Activated T-helper 1 cell treated with anti-CD3 and anti-CD28 coated beads, Interleukin-12 subunit alpha, Interleukin-12 subunit beta, Interleukin-2, Interleukin-4 antibody, amounts not matched to agents 30 ng/mL and 10 ng/mL and 1 ng/mL, durations not matched to agents 14 hours and 24 hours and 36 hours (primary cell): ENCODE measurements at places on chromosomes 4 and X.
A peak's percentile ranks its signal among the peaks of the same experiment; 100 is the strongest.

GRCh38 chrX:37796310-37796709, 16.5 kb downstream of the CYBB start:
- no peaks in the 10 kb centered on the region for H3K27me3 ChIP-seq
- H3K36me3 ChIP-seq = no peaks in the 10 kb centered on the region
- DNase-seq = no peak

DNA sequence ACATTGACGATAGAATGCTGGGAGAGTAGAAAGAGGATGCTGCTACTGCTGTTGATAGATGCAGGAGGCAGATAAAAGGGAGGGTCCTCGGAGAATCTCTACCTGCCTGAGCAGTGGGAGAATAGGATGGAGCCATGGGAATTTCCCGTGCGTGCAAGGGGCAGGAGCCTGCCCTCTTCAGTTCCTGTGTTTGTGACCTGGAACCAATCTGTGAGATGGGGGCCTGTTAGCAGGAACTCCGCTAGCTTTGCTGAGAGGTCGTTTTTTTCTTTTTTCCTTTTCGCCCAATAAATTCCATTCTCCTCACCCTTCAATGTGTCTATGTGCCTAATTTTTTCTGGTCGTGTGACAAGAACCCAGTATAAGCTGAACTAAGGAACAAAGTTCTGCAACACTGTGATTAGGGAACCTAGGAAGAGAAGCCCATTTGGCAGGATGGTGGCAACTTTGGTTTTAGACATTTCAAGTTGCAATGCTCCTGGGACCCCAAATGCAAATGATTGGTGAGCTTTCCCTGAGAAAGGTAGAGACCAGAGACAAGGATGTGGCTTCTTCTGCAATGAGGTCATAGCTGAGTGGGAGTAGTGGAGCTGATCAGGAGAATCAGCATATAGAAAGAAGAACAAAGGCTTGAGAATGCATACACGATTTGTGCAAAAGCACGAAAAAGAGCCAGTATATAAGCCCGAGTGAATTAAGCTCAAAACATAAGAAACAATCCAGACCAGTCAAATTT, 23.9 kb downstream of the SLC39A8 start:
- no peaks in the 10 kb centered on the region for H3K27me3 ChIP-seq
- peaks cover 38% of the 10 kb centered on the region for H3K4me1 ChIP-seq
- peak overlapping the region; percentile 56 for H3K4me3 ChIP-seq
- H3K36me3 ChIP-seq = peaks cover 11% of the 10 kb centered on the region

DNA sequence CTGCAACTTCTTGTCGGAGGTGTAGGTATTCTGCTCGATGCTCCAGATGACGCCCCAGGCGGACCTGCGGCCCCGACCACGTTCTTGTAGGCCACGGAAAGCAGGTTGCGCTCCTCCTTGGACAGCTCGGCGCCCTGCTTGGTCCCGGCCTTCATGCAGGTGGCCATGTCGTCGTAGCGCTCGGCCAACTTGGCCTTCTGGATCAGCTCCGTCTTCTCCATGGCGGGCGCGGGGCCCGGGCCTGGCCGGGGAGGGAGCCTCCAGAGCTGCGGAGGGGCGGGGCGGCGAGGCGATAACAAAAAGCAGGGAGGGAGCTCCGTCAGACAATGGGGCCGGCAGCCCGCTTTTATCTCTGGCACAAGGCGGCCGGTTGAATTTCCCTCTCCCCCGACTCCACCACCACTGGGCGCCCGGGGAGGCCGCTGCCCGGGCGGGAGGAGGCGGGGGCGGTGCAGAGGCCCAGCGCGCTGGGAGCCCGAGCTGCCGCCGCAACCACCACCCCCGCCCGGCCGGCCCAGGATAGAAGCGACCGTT, 28.3 kb upstream of the DRP2 start:
- H3K4me3 ChIP-seq = no peak overlapping the region
- no peak overlapping the region for H3K27ac ChIP-seq
- peaks cover 15% of the 10 kb centered on the region for H3K27me3 ChIP-seq

- DNase-seq = no peak
- no peak overlapping the region for H3K27ac ChIP-seq
- H3K4me3 ChIP-seq = no peak overlapping the region
- H3K36me3 ChIP-seq = no peaks in the 10 kb centered on the region
- H3K27me3 ChIP-seq = peaks cover 4% of the 10 kb centered on the region
These were observed 94.6 kb downstream of the SYNPO2 start for GRCh38 chr4:118983293-118983692.

- no peak within 1 kb of the TSS for H3K27ac ChIP-seq
- no peak for DNase-seq
- H3K4me3 ChIP-seq = peak within 1 kb of the TSS; percentile 70
- H3K36me3 ChIP-seq = no peaks in the 10 kb centered on the region
- peaks cover 73% of the 10 kb centered on the region for H3K27me3 ChIP-seq
- H3K4me1 ChIP-seq = peaks cover 9% of the 10 kb centered on the region
These were observed at the start of gene SPATA18 for GRCh38 chr4:52051213-52051614. Gene SPATA18, plus strand, starts transcription at chr4:52051304. Its CDS starts 401 bp downstream, at chr4:52051705.

GRCh38 chrX:24603191-24603590, 44.0 kb downstream of the PCYT1B start:
- no peak overlapping the region for H3K4me3 ChIP-seq
- H3K36me3 ChIP-seq = no peaks in the 10 kb centered on the region
- no peak for DNase-seq
- no peak overlapping the region for H3K27ac ChIP-seq
- no peaks in the 10 kb centered on the region for H3K4me1 ChIP-seq
- H3K27me3 ChIP-seq = peaks cover 2% of the 10 kb centered on the region

DNA sequence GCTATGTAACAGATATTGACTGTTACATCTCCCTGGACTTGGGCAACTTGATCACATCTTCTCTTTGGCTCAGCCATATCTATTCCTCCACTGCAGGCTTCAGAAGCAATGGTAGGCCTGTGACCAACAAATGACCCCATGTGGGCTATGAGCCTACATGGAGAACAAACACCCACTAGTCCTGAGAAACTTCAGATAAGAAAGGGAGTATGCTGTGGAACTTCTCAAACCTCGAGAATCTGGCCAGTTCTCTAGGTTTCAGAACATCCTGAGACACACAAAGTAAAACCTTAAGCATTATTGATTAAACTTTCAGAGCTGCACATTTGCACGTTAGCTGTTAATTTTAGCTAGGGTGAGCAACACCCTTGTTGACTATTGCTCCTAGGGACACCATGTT, 16.3 kb downstream of the RBMX2 start:
- H3K4me3 ChIP-seq = no peak overlapping the region
- peaks cover 6% of the 10 kb centered on the region for H3K36me3 ChIP-seq
- H3K4me1 ChIP-seq = no peaks in the 10 kb centered on the region
- H3K27ac ChIP-seq = no peak overlapping the region
- no peak for DNase-seq

- H3K27me3 ChIP-seq = peaks cover 16% of the 10 kb centered on the region
- H3K4me1 ChIP-seq = peaks cover 35% of the 10 kb centered on the region
- no peak overlapping the region for H3K4me3 ChIP-seq
- no peak overlapping the region for H3K27ac ChIP-seq
- peaks cover 7% of the 10 kb centered on the region for H3K36me3 ChIP-seq
These were observed 132.8 kb upstream of the KLF3 start for GRCh38 chr4:38531141-38531727.

- H3K4me3 ChIP-seq = no peak overlapping the region
- no peaks in the 10 kb centered on the region for H3K27me3 ChIP-seq
These were observed 261.6 kb downstream of the ARHGAP24 start for GRCh38 chr4:85736571-85736970.

DNA sequence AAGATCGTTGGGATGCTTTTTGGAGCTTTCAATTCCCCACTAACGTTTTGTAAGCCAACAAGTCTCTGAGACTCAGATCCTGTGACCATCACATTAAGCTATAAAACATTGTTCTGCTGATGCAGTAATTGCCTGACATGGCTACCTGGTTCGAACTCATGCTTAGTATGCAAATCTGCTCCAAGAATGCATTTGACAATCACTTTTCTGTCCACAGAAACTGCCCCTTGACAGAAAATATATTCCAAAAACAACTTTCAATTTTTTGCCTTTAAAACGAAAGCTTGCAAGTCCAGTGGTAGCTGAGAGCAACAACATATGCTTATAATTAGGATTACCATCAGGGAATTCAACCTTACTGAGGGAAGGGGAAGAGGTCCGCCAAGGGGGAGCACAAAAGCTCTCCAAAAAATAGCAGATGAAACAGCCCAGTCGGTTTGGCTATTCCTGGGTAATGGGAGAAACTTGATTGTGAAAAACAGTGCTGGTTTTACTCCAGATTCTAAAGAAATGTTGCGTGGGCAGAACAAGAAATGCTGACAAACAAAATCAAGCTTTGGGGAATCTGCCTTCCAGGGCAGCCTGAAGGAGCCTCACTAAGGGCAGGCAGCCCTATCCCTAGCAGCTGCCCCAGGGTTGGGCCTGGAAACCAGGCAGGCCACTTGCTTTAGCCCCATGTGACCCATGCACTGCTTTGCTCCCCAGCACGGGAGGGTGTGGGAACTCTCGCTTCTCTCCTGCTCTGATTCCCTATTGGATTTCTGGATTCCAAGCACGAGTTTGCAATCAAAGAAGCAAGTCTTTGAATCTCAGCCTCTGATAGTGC, 160.7 kb upstream of the LDB2 start:
- H3K27ac ChIP-seq = no peak overlapping the region
- DNase-seq = no peak
- no peaks in the 10 kb centered on the region for H3K27me3 ChIP-seq

- peaks cover 7% of the 10 kb centered on the region for H3K27me3 ChIP-seq
- no peaks in the 10 kb centered on the region for H3K36me3 ChIP-seq
- no peak overlapping the region for H3K27ac ChIP-seq
- no peak overlapping the region for H3K4me3 ChIP-seq
- no peaks in the 10 kb centered on the region for H3K4me1 ChIP-seq
These were observed 37.7 kb upstream of the TET2 start for GRCh38 chr4:105108971-105109370.

GRCh38 chr4:113849771-113850170, 88.2 kb upstream of the CAMK2D start:
- no peak overlapping the region for H3K27ac ChIP-seq
- no peaks in the 10 kb centered on the region for H3K4me1 ChIP-seq
- no peak overlapping the region for H3K4me3 ChIP-seq

DNA sequence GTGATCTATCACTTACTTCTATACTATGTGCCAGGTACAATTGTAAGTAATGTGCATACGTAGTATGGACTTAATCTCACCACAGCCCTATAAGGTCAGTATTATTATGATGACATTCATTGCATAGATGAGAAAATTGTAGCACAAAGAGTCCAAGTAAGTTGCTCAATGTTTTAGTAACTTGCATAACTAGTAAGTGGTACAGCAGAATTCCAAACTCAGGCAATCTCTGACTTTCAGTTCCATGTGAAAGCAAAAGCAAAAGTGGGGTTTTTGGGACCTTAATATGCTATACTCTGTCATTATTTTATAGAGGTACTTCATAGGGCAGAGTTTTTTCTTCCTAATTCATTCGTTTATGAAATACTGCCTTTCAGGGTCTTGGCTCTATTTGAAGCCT, 188.8 kb upstream of the VEGFC start:
- H3K4me3 ChIP-seq = no peak overlapping the region
- no peaks in the 10 kb centered on the region for H3K4me1 ChIP-seq
- H3K27me3 ChIP-seq = no peaks in the 10 kb centered on the region

DNA sequence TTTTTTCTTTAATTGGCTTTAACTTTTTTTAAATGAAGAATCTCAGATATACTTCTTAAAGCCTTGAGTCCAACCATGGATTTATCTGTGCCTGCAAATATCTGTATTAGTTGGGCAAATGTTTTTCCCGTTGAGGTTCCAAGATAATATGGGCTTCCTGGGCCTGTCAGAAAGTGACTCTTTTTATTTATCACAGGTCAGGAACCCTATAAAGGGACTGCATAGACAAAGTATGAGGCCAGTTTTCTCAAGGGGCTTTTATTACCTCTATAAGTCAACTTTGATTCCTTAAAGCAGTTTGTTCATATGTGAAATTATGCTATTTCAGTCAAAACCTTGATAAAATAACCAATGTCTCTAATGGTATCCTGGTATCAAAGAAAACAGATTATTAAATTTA, 80.2 kb upstream of the BMP2K start:
- no peaks in the 10 kb centered on the region for H3K27me3 ChIP-seq
- DNase-seq = no peak
- no peak overlapping the region for H3K27ac ChIP-seq
- H3K4me3 ChIP-seq = no peak overlapping the region
- H3K4me1 ChIP-seq = peaks cover 14% of the 10 kb centered on the region
- H3K36me3 ChIP-seq = no peaks in the 10 kb centered on the region

- H3K27me3 ChIP-seq = no peaks in the 10 kb centered on the region
- H3K36me3 ChIP-seq = peaks cover 3% of the 10 kb centered on the region
- no peak for DNase-seq
- H3K4me3 ChIP-seq = peak overlapping the region; percentile 22
- peak overlapping the region; percentile 29 for H3K27ac ChIP-seq
These were observed 12.1 kb downstream of the ELF4 start for GRCh38 chrX:130098210-130098552.

DNA sequence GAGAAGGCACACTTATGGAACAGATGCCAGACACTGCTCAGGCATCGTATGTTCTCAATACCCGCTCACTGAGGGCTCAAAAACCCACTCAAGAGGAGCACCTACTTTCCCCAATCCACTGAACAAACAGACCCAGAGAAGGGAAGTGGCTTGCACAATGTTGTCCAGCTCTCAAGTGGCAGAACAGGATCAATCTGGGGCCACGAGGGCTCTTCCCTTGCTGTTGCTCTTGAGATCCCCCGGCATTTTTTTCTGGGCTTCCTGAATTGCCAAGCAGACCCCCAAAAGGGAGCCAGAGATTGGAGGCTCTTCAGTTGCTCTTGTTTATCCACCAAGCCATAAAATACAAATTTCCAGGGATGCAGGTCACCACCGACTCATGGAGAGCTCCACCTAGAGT, 35.7 kb downstream of the IDS start:
- no peak overlapping the region for H3K4me3 ChIP-seq
- no peaks in the 10 kb centered on the region for H3K36me3 ChIP-seq
- H3K27ac ChIP-seq = no peak overlapping the region
- H3K27me3 ChIP-seq = peaks cover 15% of the 10 kb centered on the region
- no peaks in the 10 kb centered on the region for H3K4me1 ChIP-seq

DNA sequence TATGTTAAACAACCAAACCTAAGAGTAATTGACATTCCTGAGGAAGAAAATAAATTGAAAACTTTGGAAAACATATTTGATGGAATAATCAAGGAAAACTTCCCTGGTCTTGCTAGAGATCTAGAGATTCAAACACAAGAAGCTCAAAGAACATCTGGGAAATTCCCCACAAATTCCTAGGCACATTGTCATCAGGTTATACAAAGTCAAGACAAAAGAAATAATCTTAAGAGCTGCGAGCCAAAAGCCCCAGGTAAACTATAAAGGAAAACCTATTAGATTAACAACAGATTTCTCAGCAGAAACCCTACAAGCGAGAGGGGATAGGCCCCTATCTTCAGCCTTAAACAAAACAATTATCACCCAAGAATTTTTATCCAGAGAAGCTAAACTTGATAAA, 1082.0 kb upstream of the IGFBP7 start:
- H3K4me1 ChIP-seq = no peaks in the 10 kb centered on the region
- no peak overlapping the region for H3K27ac ChIP-seq
- H3K4me3 ChIP-seq = no peak overlapping the region
- H3K36me3 ChIP-seq = no peaks in the 10 kb centered on the region

DNA sequence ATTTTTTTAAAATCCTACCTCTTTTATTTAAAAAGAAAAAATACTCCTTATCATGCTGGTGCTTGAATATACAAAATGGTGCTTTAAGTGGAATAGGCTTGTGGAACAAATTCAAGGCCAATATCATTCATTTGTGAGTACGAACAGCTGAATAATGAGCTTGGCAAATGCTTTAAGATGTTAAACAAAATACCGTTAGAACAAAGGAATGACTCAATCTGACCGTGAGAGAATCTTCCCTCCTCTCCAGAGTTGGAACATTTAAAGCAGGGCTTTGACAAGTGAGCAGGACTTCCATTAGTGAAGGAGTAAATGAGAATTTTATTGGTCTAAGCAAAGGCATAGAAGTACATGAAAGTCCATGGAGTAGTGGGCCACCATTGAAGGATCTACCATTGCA, 74.5 kb downstream of the DCLK2 start:
- H3K36me3 ChIP-seq = no peaks in the 10 kb centered on the region
- no peaks in the 10 kb centered on the region for H3K4me1 ChIP-seq
- DNase-seq = no peak
- H3K27me3 ChIP-seq = no peaks in the 10 kb centered on the region
- no peak overlapping the region for H3K27ac ChIP-seq
